ENCODE measurements at places on chromosomes 6 and 20.

- no peak for DNase-seq
Measured at GRCh38 chr6:24376871-24377270, 19.0 kb upstream of the DCDC2 start.

- no peak for DNase-seq
Measured at GRCh38 chr6:169288591-169288990, 34.9 kb upstream of the THBS2 start.

DNA sequence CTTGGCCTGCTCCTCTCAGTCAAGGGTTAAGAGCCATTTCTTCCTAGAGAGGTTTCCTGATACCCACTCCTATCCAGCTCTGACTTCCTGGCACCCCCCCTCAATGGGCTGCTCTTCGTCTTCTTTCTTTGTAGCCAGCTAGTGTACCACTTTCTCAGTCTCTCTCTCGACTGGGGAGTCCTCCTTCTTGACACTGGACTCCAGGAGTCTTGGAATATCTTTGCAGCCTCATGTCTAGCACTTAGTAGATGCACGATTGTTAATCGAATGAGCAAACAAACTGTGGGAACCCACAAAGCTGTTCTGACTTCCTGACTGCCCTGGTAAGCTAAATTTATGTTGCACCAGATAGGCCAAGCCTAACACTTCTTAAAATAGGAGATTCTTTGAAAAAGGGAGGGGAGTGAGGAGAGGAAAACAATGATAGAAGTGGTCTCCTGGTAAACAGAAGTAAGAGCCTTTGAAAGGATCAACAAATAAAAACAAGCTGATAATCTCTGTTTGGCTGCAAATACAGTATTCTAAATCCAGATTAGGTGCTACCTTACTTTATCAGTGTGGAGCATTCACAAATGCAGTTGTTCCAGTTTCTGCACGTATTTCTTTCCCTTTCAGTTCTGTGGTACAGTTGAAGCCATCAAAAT lies 160.1 kb upstream of the CITED2 start:
- DNase-seq: no peak

DNA sequence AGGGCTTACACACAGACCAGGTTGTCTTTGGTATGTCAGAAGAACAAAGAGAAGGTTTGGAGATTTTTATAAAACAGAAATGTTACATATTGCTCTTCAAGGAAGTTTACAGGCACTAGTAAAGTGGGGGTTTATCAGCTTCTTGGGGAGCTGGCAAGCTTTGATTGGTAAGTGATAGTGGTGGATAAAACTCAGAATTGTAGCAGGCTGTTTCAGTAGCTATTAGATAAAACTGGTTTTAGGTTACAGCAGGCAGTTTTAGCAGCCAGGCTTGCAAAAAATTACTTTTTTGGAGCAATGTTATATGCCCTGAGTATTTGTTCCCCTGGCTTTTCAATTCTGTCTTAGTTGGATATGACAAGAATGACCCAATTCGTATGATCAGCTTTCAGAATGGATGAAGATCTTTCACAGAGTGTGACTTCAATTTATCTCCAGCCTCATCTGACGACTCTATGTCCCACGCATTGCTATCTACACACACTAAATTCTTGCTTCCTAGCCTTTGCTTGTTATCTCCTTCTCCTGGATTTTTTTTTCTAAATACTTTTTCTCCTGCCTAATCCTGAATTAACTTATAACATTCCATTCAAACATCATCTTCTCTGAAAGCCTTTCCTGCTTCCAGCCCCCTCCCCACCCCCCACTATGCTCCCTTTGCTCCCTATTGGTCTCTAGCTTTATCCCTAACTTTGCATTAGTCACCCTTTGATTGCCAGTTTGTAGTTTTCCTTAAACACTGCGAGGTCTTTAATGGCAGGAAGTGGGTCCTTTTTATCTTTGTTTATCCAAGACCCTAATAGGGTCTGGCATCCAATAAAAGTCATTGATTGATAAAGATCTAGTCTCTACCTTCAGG lies 1.0 kb upstream of the TOMM34 start:
- no peak for DNase-seq

- no peak for DNase-seq
Measured at GRCh38 chr6:75386050-75386770, 101.6 kb upstream of the TMEM30A start.

GRCh38 chr6:89215391-89215790 lies 1.8 kb downstream of the GABRR1 start:
- no peak for DNase-seq

- DNase-seq: peak; percentile 78
Measured at GRCh38 chr20:57760698-57761412, 51.0 kb upstream of the PMEPA1 start.

DNA sequence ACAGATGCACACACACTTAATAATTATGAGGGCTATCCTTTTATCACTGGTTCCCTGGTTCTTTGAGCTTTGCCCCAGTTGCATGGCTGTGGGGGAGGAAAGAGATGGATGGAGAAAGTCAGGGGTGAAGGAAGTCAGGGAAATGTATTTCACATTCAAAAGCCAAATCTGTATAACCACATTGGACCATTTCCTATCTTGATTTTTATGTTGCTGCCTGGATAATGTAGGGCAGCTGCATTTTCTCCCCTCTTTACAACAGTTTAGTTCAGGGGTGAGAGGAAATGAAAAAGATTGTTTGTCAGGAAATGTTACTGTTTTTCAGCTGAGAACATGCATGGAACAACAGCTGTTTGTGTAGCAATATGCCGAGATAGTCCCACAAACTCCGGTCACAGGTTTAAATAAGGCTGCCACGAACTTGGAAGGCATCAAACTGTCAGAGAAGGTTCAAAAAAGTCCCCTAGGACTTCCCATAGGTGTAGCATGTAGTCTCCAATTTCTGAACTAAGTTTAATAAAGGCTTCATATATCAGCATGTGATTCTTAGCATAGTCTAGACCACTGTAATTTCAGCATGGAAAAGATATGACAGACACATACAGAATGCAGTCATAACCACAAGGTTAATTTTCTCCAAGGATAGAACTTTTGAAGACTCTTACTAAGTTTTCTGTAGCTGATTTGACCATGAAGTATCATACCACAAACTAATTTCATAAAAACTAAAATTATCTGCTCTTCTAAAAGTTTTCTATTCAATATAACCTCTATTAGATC lies 82.1 kb upstream of the COL21A1 start:
- no peak for DNase-seq

DNA sequence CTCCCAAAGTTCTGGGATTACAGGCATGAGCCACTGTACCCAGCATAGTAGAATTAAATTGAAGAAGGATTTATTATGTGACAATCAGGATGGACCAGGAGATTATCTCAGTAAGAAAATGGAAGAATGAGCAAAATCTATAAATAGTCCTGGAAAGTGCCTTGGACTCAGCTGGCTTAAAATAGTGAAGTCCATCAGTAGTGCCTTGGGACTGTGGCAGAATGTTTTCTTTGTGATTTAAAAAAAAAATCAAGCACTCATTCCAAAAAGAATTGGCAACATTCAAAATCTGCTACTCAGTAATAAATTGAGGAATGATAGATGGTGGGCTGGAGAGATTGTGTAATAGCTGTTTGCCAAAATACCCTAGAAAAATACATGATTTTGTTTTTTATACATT lies 37.0 kb upstream of the MAS1 start:
- no peak for DNase-seq

GRCh38 chr6:18352842-18353241 lies 34.3 kb upstream of the RNF144B start:
- no peak for DNase-seq

- DNase-seq: no peak
Measured at GRCh38 chr6:14880677-14881076, 365.2 kb upstream of the JARID2 start.

DNA sequence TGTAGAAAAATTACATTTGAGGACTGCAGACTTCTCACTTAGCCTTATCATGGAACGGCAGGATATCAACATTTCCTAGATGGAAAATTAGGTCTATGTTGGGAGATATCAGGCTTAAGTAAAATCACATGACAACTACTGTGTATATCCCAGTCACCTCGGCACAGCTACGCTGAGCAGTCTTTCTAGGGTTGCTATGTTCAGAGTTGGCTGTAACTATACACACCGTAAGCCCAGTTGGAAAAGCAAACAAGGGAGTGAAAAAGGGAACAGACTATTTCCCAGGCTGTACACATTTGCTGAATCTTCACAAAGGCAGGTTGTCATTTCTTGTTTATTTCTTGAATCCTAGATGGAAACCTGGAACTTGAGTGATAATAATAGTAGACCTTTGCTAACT lies 80.7 kb upstream of the PTPRK start:
- no peak for DNase-seq

DNA sequence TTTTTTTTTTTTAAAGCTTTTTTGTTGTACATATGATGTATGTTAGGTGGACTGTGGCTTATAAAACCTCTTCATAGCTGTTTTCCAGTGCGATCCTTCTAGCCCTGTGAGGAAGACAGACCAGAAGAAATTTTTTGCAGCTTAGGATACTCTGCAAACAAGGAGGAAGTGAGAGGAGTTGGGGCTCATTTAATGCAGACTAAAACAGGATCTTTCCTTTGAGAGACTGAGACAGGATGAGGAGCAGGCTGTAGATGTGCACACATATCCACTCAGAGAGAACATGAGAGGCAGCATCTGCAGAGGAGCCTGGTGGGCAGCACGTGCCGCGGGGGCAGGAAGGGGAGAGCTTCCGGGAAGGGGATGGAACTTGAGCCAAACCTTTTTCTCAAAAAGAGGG lies 45.7 kb downstream of the PPARD start:
- no peak for DNase-seq

GRCh38 chr6:119076173-119076572 lies 2.3 kb downstream of the FAM184A start:
- DNase-seq: no peak

GRCh38 chr20:59823491-59824259 lies 109.8 kb downstream of the SYCP2 start:
- DNase-seq: peak; percentile 62

DNA sequence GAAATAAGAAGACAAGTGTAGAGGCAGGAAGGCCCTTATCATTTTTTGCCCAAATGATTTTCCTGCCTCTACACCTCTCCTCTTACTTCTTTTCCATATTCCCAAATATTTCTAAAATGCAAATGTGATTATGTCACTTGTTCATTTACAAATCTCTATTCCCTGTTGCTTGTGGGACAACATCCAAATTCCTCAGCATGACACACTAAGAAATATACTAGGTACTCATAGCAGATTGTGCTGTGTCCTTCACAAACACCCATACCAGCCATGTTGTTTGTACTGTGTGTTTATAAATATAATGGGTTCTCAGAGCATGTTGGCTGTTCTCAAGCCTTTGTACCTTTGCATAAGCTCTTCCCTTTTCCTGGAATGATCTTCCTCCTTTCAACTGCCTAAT lies 17.7 kb upstream of the FYN start:
- no peak for DNase-seq

DNA sequence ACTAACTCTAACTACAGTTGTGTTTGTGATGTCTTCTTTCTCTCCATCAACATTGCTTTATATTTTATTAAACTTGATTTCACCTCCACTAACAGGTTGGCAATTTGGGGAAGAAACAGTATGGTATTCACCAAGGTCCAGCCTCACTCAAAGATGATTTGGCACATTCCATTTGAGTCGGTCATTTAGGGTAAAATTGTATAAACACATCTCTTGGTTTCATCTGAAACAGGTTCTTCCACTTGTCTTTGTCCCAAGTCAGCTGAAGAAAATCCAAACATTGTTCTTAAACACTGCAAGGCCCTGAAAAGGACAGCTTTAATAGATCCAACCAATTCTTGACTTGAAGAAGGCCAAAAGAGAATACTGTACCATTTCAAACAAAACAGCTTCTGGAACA lies 104.9 kb upstream of the NT5E start:
- DNase-seq: no peak

DNA sequence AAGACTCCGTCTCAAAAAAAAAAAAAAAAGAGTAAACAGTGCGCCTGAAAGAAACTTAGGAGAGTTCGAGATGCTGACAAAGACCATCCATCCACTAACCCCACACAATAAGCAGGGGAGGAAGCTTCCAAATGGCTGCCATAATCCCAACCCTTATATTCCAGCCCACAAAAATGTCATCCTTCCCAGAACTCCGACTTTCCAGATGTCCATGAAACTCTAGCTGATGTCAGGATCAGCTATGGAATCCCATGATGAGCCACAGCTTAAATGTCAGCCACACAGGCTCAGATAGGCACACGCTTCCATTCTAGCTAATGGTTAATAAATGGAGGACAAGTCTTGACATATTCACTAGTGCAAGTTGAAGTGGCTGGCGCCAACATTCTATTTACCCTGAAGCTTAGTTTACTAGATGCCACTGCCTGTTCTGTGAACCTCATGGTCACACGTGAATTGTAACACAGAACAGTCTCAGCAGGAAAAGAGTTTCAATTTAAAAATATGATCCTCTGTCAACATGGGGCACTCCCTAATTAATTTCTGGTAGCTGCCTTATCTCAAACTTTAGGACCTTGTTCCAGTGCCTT lies 75.5 kb downstream of the FOXF2 start:
- DNase-seq: no peak

DNA sequence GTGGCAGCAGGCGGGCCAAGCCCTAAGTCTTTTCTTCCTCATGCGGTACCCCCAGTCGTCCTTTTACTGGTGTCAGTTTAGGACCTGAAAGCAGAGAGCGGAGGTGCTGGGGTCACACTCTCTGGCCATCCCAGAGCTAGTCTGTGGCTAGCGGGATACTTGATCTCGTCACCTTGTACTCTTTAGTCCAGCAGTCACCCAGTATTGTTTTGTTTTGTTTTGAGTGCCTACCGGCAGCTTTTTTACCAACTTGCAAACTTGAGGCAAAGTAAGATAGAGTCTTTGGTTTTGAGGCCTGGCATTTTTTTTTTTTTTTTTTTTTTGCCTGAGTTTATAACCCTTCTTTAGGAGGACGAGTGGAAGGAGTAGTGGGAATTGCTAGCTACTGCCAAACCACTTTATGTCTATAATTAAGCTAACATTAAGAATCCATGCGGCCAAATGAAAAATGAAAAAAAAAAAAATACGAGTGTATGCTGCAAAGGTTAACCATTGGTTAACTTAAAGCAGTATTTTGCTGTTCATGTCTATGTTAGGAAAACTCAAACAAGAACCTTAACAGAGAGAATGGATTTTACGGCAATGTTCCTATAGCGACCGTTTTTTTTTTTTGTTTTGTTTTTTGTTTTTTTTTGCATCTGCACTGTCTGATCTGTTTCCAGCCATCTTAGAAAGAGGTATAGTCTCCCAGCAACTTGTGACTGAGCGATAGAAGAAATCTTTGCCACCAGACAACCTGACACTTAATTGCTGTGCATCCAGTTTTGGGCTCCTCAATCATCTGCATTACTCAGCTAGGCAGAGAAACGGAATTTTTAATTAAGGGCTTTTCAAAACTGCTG lies 56.9 kb downstream of the FAM217A start:
- no peak for DNase-seq

GRCh38 chr20:61841966-61842365 lies 223.7 kb downstream of the TAF4 start:
- no peak for DNase-seq

- no peak for DNase-seq
Measured at GRCh38 chr6:150710236-150710635, 110.6 kb downstream of the PLEKHG1 start.

- DNase-seq: no peak
Measured at GRCh38 chr6:34692280-34692679, 4.3 kb downstream of the ILRUN start.

- DNase-seq: no peak
Measured at GRCh38 chr6:27838058-27838944, 73.9 kb downstream of the OR2B2 start.

All from mesenteric fat pad (tissue), 1 donor.